ENCODE measurements at places on chromosomes 6 and 20.

GRCh38 chr6:107740496-107741190 lies 83.5 kb downstream of the SCML4 start:
- DNase-seq, result no peak

GRCh38 chr20:50127587-50128519 lies 14.9 kb upstream of the UBE2V1 start:
- no peak for DNase-seq

DNA sequence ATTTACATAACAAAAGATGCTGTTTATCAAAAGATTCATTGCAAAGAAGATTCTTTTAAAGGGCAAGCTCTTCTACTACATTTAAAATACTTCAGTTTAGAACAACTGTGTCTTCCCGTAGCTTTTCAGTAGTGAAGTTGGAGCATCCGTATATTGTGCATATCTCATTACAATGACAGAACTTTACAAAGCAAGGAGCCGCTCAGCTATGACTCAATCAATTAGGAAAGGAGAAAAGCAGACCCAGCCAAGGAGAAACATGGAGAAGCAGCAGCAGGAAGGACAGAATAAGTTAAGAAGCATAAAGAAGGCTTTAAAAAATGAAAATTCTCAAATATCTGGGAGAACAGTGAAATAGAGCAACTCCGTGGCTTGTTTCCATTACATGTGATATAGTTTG lies 132.6 kb upstream of the SMLR1 start:
- no peak for DNase-seq

- DNase-seq, result no peak
These were observed 472.9 kb upstream of the ZNF337 start for GRCh38 chr20:26169506-26169905.

DNA sequence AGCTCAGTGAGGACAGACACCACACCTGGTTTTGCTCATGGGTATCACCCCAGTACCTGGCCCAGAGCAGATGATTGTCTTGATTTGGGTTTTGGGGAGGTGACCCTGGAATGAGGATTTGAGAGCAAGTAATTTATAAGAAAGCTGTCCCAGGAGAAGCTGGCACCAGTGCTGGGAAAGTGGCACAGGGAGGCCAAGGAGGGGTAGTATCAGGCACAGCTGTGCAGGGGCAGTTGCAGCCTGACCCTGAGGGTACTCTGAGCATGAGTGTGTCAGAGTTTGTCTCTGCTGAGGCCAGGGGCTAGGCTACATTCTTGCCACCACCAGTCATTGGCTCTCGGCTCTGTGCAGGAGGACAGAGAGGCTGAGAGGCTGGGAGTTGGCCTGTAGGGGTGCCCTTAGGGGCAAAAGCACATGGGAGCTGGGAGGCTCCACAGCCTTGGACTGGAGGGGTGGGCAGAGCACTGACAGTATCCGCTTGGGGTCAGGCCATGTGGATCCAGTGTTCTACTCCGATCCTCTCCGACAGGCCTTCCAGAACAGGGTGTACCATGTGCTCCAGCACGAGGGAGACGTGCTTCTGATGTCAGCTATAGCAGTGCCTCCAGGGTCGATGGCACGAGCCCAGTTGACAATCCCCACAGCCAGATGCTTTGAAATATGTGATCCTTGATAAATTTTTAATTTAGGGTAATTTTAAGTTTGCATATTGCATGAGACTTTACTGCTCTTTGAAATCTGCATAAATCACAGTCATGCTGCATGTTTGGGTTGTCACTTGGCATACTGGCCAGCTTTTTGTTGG lies 121.3 kb downstream of the PHACTR3 start:
- DNase-seq, result no peak

DNA sequence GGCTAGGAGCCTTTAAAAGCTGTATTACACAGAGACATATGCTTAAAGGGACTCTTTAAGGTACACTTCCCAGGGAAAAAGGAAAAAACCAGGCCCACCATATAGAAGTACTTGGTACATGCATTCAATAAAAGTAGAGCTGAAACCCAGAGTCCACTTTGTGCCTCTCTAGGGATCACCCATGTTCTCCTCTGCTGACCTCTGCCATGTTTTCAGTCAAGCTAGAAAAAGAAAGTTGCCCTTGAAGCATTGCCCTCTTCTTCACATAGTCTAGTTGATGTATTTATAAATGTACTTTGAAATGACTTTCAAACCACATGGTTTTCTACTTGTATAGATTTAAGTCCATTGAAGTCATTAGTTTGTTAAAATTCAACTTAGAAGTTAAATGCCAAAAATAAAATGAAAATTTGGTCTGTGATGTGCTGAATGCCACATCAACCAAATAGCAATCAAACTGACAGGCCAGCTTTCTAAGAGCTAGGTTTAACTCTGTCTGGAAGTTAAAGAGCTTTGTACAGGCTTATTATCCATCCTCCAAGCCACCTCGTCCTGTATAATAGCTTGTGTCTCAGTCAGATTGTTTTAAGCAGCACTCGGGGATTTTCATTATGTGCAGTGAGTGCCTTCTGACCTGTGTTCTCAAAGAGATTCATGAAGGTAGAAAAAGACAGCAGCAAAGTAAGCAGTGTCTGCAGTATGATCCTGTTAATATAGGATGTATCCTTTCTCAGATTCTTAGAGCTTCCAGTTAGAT lies 238.6 kb upstream of the PLN start:
- DNase-seq, result no peak

- no peak for DNase-seq
These were observed 19.5 kb downstream of the LYRM4 start for GRCh38 chr6:5241252-5241651.

GRCh38 chr6:139847457-139847813 lies 473.0 kb upstream of the CITED2 start:
- DNase-seq, result no peak

- DNase-seq, result no peak
These were observed 46.2 kb upstream of the GGTLC1 start for GRCh38 chr20:24034820-24035219.

DNA sequence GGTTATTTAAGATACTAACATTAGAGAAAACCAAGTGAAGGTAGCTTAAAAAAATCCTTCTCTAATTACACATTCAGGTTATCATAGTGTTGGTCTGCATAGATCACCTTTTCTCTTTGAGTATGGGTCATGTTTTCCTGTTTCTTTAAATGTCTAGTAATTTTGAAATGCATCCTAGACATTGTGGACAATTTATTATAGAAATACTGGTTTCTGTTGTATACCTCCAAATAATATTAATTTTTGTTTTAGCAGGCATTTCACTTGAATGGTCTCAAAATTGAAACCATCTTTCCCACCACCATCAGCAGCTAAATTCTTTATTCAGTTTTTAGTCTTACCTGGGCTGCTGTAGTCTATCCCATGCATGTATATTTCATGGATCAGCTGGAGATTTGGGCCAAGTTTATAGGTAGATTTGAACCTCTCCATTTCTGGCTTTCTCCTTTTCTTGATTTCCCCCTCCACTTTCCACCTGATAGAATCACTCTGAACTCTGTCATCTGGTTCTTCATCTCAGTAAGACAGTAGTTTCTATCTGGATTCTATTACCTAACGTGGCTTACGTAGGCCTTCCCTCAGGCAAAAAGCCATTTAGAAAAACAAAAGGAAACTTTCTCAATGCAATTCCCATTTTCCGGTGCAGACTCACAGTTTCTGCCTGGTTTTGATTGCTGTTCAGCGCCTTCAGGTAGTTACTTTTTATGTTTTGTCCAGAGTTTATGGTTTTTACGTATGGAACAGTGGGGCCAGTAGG lies 52.3 kb downstream of the ZFAND3 start:
- DNase-seq, result no peak

DNA sequence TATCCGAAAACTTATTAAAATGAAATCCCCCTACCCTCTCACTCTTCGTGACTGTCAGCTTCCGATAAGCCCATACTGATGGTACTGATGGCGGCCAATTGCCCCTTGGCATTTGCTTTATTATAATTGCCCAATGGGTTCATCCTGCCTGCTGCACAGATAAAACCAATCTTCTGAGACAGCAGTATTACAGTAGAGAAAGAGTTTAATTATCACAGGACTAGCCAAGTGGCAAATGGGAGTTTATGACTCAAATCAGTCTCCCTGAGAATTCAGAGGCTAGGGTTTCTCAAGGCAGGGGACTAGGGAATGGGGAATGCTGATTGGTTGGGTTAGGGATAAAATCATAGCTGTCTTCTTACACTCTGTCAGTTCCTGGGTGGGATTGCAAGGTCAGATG lies 259.5 kb downstream of the SOD2 start:
- DNase-seq, result no peak

GRCh38 chr20:52361650-52362049 lies 170.1 kb upstream of the ZFP64 start:
- DNase-seq, result no peak

DNA sequence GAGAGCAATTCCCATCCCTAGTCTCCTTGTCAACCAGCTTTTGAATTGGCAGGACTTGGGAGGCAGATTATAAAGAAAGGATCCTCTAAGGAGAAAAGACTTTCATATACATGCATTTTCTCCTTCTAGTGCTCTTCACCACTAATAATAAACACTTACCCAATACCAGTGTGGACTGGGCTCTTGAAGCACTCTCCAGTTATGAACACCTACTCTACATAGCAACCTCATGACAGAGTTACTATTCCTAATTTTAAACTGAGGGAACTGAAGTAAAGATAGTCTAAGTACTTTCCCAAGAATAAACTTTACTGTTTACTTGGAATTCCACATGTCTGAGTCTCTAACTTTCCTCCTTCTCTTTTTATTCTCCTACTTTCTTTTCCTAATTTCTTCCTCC lies 4.8 kb downstream of the COL9A1 start:
- DNase-seq, result no peak

- DNase-seq, result no peak
These were observed at the start of gene HTR1E for GRCh38 chr6:86937219-86938079. Gene HTR1E, plus strand, starts transcription at chr6:86937528. Its CDS starts 77,807 bp downstream, at chr6:87015335.

GRCh38 chr6:138728662-138729061 lies 44.9 kb upstream of the CCDC28A start:
- no peak for DNase-seq

DNA sequence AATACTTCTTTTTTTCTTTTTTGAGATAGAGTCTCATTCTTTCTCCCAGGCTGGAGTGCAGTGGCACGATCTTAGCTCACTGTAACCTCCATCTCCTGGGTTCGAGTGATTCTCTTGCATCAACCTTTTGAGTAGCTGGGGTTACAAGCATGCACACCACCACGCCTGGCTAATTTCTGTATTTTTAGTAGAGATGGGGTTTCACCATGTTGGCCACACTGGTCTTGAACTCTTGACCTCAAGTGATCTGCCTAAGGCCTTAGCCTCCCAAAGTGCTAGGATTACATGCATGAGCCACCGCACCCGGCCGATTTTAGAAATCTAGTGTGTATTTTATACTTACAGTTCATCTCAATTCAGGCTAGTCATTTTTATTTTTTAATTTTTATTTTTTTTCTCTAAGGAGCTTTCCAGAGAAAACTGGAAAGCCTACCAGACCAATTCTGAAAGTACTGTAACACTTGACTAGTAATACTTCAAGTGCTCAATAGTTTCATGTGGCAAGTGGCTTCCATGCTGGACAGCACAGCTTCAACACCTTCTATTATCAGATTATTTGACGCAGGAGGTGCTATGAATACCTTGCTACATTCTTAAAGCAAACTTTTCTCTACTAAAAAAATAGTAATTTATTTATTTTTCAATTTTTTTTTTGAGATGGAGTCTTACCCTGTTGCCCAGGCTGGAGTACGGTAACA lies 25.0 kb downstream of the POLR1C start:
- no peak for DNase-seq

DNA sequence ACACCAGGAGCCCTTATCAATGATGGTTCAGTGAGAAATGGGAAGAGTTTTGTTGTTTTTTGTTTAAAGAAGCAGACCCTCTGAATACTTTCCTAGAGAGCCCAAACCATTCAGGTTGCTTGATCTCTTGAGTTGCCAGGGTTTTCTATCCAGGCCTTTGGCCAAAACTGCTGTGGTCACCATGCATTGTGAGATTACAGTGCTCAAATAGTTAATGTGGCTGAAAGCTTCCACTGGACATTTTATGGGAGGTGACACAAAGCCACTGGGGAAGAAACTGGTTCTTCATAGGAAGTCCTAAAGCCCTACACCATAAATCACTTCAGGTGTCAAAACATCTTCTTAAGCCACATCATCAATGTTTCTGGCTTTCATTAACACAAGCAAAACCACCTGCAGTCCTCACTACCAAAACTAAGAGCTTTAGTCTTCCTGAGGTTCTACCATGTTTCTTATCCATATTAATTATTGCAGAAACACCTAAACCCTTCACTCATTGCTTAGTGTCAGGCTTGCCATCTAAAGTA lies 101.6 kb downstream of the IBTK start:
- no peak for DNase-seq

- DNase-seq, result no peak
These were observed 32.2 kb downstream of the RAMACL start for GRCh38 chr6:166554316-166554715.

DNA sequence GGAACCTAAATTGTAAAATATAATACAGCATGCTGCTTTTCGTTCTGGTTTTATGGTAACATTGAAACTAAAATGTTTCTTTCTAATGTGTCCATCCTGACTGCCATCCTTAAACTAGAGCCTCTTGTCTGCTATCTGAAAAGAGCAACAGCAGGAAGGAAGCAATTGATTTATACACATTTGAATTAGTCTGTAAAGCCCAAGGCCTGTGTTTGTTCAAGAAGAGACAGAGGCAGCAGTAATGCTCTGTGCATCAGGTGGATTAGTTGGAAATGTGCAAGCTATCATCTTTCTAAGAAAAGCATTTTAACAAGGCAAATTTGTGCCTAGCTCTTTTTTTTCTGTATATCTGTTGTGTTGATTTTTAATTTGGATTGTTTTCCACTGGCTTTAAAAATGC lies 128.6 kb downstream of the SCAF8 start:
- no peak for DNase-seq

DNA sequence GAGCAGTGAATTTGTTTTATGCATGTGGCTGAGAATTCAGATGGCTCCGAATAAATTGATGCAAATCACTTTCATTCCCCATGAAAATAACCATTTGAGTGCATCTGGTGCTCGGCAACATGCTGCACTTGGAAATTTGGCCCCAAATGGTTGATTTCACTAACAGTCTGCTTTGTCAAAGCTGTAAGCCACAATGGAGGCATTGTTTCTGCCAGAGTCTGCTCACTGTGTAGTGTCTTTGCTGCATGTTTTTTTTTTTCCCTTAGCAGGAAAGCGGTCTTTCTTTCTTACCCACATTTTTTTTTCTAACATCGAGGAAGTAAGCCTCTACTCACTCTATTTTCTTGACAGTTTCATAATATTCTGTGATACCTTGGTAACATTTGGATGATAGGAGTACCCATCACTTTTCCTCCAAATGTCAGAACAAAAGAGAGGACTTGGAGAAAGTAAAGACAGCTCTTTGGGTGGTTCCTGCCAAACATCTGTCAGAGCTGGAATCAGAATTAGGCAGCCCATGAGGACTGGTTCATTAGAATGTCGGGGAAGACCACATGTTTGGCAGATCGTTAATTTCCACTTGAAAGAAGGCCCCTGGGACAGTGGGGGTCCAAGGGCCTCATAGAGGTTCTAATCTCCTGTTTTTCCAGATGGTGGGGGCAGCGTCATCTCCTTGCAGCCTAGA lies 149.5 kb downstream of the DOK5 start:
- DNase-seq, result no peak

- peak; percentile 21 for DNase-seq
These were observed 1.3 kb upstream of the DNAH8 start for GRCh38 chr6:38713812-38714211.

Measured in thymus (tissue), 14 donors.